CD4-positive, alpha-beta T cell treated with Interleukin-6 for 4 hours (primary cell): ENCODE measurements at places on chromosomes 16 and 17.
A peak's percentile ranks its signal among the peaks of the same experiment; 100 is the strongest.

- no peak for DNase-seq
Measured at GRCh38 chr17:7432296-7432695, 2.9 kb upstream of the TMEM102 start.

DNA sequence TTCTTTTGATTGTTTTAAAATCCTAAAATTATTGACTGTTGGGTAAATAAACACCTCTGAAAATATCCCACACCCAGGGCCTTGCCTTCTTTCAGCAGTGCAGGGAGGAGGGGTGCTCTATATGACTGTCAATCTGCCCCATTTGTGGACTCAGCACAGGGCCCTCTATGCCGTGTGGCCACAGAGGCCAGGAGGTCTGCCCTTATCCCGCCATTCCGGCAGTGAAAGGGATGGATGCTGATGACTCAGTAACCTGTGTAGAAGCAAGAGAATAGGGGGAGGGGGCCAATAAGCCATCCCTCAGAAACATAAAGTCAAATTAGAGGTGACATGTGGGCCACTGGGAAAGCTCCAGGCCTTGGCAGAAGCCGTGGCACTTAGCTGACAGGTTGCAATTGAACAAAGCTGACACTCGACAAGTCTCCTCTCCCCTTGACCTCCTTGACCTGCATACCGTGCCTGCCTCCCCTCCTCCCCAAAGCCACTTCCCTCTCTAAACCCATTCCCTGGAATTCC is 281.4 kb upstream of the DYNLRB2 start:
- no peak for DNase-seq

- no peak for DNase-seq
Measured at GRCh38 chr16:85062845-85063244, 35.2 kb downstream of the KIAA0513 start.

GRCh38 chr17:57895382-57896060 is 45.7 kb upstream of the MRPS23 start:
- DNase-seq, result no peak

DNA sequence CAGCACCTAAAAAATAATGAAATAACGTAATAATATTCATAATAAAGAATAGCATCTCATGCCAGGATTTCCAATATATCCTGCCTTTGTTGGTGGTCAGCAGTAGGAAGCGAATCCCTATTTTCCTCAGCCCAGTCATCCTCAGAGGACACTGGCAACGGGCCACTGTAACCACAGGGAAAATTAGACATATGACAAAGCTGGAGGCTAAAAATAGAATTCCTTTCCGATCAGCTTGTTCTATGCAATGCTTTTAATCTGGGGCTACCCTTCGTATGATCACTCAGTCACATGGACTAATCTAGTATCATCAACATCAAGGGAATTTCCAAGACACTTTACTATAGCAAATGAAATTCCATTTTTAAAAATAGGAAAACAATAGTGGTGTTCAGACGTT is 246.9 kb upstream of the KCNJ16 start:
- DNase-seq, result no peak

- no peak for DNase-seq
Measured at GRCh38 chr16:84806256-84806889, 13.4 kb upstream of the CRISPLD2 start.

DNA sequence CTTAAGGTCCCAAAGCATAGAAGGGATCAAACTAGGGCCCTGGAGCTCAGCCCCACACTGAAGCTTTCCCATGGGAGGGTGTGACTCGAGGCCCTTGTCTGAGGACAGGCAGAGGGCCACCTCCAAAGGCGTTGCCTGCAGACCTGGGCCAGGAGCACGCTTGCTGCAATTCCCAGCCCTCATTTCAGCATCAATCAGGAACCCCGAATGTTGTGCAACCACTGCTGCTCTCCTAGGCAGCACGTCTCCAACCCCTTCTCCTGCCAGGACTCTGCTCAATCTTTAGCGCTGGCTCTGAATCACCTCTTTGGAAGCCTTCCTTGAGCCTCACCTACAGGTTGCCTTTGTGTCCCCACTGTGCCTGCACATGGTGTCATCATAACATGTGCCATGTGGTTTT is 14.0 kb upstream of the ATP2C2 start:
- no peak for DNase-seq

- DNase-seq, result peak; percentile 41
Measured at GRCh38 chr16:87461466-87461991, 31.3 kb downstream of the ZCCHC14 start.

DNA sequence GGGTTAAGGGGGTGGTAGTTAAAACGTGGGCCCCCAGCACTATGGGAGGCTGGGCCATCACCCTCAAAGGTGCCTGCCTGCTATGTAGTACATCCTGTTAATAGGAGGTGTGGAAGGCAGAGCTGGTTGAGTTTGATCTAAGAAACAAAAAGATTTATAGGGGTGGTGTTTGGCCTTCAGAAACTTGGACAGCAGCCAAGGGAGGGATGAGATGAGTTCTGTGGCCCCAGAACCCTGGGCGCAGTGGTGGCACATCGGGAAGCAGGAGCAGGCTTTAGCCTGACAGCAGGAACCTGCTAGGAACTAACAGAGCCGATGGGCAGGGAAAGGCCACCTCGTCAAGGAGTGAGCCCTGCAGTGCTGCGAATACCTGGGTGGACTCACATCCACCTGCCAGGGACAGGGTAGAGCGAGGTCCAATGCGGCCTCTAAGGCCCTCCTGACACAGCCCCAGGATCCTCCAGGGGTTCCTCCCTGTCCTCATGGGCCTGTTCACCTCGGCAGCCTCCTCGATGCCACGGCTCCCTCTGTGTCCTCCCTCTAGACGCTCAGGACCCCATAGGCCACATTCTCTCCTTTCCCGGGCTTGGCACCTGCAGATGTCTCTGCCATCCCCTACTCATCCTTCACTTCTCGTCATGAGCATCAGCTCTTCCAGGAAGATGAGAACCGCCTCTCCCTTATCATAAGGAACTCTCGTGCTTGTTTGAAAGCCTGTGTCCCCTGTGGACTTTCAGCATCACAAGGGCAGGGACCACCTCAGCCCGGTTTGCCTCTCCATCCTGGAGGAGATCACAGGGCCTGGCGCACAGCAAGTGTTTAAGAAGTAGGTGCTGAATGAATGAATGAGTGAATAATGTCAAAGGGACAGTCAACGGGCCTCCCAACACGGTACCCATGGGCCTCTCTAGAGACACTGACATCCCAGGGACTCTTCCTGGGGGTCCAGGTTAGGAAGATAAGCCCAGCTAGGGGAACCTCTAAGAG is 103.5 kb upstream of the TNRC6C start:
- no peak for DNase-seq

- DNase-seq, result no peak
Measured at GRCh38 chr17:80103449-80104085, 2.2 kb downstream of the GAA start.

GRCh38 chr16:49640581-49640980 is 215.3 kb downstream of the ZNF423 start:
- DNase-seq, result no peak

GRCh38 chr17:79109584-79109983 is 35.0 kb downstream of the ENGASE start:
- no peak for DNase-seq

- no peak for DNase-seq
Measured at GRCh38 chr16:17321824-17322223, 148.9 kb downstream of the XYLT1 start.

GRCh38 chr16:70018254-70018653 is 67.1 kb downstream of the CLEC18A start:
- DNase-seq, result peak; percentile 43

GRCh38 chr16:57635266-57636097 is 7.1 kb downstream of the ADGRG1 start:
- DNase-seq, result no peak

GRCh38 chr17:82314727-82315605 is 2.4 kb downstream of the CD7 start:
- DNase-seq, result no peak

- no peak for DNase-seq
Measured at GRCh38 chr17:78495634-78496033, 81.6 kb downstream of the DNAH17 start.

DNA sequence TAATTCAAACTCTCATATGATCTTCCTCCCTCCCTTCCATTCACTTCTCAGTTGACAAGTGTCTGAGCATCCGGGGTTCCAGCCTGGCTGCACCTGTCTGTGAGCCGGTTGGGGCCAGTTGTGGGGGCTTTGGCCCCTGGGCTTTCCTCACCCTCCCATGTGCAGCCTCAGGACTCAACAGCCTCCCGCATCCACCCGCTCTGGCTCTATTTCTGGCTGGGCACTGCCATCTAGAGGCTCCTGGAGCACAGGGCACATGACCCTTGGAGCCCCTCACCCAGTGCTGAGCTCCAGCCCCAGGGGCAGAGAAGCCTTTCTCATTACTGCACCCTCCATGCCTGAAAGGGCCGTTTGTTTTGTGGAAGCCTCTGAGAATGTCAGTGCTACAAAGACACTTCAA is 43.3 kb downstream of the HAPSTR1 start:
- DNase-seq, result peak; percentile 70

GRCh38 chr16:66367968-66368891 is 1.7 kb downstream of the CDH5 start:
- DNase-seq, result no peak

- peak; percentile 45 for DNase-seq
Measured at GRCh38 chr17:2214047-2214928, 89.3 kb downstream of the SMG6 start.
